ENCODE measurements at places on chromosomes 2 and 18.

DNA sequence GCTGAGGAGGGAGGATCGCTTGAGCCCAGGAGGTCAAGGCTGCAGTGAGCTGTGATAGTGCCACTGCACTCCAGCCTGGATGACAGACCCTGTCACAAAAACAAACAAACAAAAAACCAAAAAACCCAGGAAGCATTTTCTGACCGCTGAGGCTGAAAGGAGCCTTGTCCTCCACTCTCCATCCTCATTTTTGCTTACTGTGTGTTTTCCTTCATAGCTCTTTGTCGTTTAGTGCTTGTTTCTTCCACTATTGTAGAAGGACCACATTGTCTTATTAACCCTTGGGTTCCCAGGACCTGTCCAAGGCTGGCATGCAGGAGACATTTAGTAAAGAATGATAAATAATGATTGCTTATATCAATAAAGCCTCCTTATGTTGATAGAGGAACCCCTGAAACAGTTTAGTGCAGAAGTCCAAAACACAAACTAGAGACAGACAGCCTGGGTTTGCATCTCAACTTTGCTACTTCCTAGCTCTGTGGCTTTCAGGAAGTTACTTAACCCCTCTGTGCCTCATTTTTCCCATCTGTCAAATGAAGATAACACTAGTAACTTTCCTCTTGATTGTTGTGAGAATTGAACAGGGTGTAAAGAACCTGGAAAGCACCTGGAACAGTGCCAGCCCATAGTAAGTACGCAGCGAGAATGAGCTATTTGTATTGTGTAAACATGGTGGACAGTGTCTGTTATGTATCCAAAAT, 126.0 kb downstream of the LPIN1 start:
- DNase-seq, result no peak

- DNase-seq, result peak; percentile 69
Observed at GRCh38 chr2:206800506-206801417, 35.4 kb downstream of the FASTKD2 start.

- no peak for DNase-seq
Observed at GRCh38 chr2:33068261-33068660, 121.5 kb downstream of the LTBP1 start.

DNA sequence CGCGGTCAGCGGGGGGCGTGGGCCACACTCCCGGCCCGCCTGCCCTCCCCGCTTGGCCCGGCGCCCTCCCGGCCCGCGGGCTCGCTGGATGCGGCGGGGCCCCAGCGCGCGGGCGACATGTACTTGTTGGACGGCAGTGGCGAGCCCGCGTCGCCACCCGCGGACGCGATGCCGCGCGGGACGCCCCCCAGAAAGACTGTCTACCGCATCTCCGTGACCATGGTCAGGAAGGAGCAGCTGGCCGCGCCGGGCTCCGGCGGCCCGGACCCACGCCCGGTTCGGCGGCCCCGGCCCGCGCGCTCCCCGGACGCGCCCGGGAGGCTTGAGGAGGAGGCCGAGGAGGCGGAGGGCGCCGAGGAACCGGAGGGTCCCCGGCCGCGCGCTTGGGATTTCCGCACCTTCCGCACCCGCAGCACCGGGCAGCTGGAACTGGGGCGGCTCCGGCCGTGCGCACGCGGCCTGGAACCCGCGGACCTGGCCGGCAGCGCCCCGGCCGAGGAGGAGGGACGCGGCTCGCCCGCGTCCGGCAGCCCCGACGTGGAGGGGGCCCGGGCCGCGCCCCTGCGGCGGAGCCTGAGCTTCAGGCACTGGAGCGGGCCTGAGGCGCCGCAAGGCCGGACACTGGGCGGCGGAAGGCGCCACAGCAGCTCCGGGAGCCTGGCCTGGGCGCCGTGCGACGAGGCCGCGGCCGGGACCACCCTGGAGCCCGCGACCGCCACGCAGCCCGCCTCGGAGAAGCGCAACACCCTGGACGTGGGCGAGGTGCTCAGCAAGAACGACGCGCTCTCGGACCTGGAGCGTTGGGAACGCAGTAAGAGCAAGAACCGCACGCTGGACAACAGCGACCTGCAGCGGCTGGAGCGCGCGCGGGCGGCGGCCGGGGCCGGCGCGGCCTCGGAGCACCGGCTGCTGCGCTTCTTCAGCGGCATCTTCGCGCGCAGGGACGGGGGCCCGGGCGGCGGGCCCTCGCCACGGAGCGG, 176.4 kb downstream of the AGAP1 start:
- DNase-seq, result peak; percentile 75

GRCh38 chr18:35022426-35023001, 18.7 kb upstream of the MAPRE2 start:
- DNase-seq, result no peak

GRCh38 chr18:23950644-23951043, 63.9 kb upstream of the TTC39C start:
- DNase-seq, result no peak

GRCh38 chr18:68417826-68418225, 297.1 kb downstream of the TMX3 start:
- no peak for DNase-seq

DNA sequence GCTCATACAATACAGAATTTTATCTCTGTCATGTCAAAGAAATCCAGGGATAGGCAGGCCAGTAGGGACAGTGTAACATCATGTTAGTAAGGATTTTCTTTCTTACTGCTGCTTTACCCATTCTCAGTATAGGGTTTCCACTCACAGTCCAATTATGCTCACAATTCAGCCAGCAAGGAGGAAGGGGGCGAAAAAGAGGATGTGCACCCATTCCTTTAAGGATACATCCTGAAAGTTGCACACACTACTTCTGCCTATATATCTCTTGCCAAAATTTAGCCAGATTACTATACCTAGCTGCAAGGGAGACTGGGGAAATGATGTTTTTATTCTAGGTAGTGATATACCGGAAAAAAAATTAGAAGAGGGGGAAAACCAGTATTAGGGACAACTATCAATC, 66.1 kb downstream of the BAZ2B start:
- DNase-seq, result no peak

DNA sequence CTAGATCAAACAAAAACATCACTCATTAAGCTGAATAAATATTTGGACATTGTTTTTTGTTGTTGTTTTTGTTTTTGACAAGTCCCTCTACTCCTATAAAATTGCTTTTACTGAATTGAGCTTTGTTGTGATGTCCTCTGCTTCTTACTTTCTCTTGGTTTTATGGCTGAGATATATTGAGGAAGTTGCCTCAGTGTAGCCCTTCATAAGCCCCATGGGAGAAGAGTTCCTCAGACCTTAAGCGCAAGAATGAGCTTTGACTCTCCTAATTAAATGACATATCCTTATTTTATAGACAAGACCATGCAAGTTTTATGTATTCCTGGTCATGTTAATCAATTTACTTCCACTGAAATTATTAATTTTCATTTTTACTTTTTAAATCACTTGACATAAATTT, 54.9 kb downstream of the CERKL start:
- no peak for DNase-seq

GRCh38 chr2:180208841-180209240, 201.7 kb upstream of the CWC22 start:
- no peak for DNase-seq

DNA sequence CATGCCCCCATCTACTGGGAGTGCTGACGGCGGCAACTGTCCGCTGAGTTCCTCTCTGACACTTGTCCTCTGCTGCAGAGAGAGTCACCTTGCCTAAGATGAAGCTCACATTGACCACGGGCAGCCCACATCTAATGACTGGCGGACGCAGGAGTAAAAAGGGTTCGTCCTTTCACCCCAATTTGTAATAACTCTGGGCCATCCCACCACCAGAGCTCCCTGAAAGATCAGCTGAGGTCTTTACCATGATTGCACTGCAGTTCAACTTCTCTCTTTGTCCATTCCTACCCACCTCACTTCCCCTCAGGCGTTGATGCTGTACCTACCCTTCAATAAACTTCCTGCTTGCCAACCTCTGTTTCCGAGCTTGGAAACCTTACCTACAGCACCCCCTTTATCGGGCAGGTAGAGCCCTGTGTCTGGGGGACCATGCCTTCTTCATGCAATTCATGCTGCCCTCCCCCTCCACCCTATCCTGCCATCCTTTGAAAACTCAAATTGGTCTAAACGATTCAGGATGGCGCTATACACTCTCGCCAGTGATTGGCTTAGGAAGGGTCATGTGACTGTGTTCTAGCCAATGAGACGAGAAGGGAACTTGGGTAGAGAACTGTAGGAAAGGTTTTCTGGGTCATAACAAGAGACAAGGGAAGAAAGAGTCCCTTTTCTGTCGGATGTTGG, 10.3 kb upstream of the B3GNT2 start:
- no peak for DNase-seq

DNA sequence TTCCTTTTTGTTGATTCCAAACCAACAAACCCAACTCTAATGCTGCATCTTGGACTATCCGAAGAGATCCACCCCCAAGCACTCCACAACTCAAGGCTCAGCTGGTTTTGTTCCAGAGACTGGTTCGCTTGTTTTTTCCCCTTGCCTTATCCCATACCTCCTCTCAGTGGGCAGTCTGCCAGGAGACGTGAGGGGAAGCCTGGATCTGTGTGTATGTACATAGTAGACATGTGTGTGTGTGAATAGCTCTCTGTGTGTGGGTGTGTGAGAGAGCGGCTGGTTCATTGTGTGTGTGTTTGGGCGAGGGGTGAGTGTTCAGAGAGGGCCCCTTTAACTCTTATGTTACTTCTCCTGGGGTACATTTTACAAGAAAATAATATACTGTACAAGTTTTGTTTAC, 94.4 kb downstream of the NRP2 start:
- no peak for DNase-seq

DNA sequence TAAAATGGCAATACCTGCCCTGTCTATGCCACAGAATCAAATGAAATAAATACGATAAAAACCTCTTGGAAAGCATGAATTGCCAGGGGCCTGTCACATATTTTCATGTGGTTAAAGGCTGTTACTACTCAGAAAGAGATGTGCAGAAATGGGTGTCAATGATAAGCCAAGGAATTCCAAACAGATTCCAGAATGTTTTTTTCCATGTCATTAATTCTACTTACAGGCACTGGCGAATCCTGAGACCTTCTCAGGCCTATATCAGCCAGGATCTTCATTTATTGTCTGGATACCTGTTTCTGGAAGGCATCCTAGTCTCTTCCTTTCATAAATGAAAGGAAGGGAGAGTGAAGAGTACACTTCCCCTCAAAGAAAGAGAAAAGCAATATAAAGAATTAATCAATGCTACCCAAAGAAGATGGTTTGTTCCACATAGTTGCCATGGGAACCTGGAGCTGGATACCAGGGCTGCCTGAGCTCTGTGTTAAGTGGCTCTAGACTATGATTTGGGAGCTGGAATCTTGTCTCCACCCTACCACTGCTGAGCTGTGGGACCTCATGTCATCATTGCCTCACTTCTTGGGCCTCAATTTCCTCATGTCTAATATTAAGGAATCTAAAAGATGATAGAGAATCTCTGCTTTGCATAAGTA, 335.1 kb upstream of the SKOR2 start:
- no peak for DNase-seq

DNA sequence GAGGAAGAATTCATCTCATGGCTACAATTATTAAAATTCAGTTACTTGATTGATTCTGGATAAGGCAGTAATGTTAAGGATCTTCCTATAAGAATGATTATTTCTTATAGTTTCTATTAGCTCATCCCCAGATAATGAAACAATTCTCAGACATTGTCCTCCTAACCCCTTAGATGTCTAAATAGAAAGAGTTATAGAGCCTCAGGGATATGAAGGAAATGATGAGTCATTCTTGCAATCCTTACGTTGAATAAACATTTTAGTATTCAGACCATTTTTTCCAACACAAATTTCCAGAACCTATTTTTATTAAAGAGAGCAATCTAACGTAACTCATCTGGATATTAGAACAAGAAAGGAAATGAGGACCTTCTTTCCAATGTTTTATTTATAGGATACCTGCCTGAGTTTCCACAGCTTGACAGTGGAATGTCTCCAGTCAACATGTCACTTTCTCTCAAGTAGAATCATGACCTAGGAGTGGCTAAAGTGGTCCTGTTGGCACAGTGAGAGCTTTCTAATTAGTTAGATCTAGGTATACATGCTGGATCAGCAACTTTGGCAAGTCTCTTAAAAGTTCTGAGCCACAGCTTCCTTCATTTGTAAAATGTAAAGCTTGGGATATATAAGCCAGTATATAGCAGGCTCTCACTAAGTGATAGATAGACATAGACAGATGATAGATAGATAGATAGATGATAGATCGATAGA, 88.0 kb upstream of the RAB27B start:
- no peak for DNase-seq

DNA sequence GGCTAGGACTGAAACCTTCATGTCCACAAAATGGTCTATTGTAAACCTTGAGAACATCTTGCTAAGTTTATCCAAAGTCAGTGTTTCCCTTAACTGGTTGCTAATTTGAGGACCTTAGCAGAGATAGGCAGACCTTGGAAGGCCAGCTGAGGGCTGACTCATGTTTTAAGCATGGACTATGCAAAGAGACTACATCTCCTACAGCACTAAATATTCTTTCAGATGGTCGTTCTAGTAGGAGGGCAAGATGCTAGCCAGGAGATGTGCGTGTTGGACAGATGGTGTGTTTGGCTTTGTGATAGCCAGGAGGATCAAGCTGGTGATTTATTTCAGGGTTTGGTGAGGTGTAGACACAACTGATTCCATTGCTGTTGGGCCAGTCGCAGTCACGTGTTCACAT, 75.8 kb downstream of the NRP2 start:
- DNase-seq, result no peak

GRCh38 chr2:191604154-191604553, 73.8 kb upstream of the NABP1 start:
- DNase-seq, result no peak

DNA sequence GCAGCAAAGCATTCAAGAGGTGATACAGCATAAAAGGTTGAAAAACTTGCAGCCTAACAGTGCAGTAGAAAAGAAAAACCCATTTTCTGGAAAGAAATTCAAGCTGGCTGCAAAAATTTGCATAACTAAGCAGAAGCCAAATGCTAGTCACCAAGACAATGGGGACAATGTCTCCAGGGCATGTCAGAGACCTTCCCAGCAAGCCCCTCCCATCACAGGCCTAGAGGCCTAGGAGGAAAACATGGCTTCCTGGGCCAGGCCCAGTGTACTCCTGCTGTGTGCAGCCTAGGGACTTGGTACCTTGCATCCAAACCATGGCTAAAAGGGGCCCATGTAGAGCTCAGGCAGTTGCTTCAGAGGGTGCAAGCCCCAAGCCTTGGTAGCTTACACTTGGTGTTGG, 405.1 kb upstream of the CYRIA start:
- DNase-seq, result no peak

DNA sequence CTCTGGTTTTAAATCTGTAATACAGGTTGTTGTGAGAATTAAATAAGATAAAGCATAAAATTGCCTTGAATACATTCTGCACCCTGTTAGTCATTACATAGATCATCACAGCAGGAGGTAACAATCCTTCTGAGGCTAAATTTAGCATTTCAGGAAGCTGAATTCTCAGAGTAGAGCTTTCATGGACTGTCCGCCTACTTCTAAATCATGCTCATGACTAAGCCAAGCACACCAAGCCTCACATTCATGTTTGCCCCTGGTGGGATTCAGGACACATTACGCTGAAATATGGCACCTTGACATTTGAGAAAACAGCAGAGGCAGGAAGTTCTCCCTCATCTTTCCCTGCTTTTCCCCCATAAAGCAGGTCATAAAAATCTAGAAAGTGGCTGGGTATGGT, 16.6 kb upstream of the PIK3C3 start:
- DNase-seq, result no peak
